ENCODE measurements at places on chromosomes 13 and 19.

DNA sequence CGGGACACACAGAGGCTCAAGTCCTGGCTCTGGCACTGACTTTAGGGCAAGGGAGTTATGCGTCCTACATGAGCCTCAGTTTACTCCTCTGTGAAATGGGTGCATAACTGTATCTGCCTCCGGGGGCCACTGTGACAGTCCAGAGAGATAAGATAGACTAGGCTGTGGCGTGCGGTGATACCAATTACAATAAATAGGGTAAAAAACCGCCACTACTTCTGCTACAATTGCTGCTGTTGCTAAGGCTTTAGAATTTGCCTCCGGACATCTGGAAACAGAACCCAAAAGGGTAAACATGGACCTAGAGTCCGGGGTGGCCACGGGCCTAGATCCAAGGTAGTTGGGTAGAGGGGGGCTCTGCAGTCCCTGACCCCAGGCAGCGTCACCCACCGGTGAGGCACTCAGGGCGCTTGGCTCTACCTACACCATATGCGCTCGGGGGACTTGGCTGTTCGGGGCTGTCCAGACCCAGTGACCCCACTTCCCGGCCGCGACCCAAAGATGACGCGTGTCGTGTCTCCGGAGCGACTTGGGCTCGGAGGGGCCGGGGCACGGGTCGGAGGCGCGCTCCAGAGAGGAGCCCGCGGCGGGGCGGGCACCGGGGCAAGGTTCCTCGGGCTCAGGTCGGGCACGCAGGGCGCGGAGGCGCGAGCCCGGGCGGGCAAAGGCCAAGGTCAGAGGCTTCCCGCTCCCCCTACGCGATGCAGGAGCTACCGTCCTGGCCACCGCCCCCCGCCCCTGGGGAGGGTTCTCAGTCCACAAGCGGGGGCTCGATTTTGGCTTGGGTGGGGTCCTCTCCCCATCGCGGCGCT lies 1.1 kb downstream of the INSR start:
- DNase-seq: no peak

- no peak for DNase-seq
Observed at GRCh38 chr13:30845297-30846214, 60.5 kb upstream of the MEDAG start.

GRCh38 chr13:111904701-111905608 lies 162.0 kb upstream of the SOX1 start:
- no peak for DNase-seq

DNA sequence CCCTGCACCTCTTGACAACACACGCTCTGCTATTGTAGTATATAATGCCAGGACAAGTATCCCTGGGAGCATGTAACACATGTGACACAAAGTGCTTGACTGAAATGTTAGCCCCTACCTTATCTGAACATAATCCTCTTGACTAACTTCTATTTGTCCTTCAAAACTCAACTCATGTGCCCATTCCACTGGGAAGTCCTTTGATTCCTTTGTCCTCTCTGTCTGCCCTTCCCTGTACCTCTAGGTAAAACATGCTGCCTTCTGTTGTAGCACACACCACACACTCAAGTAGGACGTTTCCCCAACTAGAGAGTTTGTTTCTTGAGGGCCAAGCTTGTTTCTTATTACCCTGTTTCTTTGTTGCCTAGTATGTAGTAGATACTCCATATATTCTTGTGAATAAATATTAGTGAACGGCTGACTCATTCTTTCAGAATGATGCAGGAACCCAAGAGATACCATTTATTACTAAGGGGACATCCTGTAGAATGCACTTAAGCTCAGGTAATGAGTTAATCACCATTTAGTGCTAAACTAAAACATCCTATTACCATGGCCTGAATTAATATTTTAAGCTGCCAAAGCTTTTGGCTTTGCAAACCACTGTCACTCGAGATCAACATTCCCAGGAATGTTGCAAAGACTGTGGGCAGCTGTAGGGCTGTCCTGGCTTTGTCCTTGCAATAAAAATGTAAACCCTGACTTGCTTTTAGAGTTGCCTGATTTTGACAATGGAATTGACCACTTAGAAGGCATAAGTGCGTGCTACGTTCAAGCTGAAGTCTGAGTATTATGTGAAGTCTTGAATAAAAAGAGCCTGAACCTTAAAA lies 313.4 kb downstream of the COG6 start:
- DNase-seq: no peak

DNA sequence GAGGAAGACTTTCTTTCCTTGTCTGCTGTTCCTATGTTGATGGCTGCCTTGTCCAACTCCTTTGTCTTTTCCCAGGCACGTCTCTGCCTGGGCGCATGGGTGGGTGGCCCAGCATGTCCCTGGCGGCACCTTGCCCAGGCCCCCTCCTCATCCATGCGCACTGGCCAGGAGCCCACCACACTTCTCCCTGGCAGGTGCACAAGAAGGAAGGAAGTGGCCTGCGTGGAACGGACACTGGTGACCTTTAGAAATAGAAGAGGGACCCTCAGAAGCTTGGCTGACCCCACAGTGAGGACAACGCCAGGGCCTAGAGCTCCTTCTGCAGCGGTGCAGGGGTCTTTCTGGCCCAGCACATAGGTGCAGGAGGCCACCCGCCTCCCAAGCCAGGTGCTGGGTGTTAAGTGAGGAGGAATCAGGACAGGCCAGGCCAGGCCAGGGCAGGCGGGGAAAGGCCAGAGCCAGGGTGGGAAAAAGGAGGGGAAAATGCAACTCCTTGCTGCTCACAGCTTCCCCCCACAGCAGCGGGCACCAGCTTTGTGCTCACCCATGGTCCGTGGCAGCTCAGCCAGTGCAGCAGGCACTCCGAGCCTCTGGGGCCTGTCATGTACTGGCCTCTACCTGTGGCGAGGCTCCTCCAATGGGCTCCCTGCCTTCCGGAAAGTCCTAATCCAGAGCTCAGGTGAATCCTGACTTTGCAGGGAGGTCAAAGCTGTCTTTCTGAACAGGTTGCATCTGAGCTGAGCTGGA lies 104.0 kb downstream of the SOX1 start:
- no peak for DNase-seq

DNA sequence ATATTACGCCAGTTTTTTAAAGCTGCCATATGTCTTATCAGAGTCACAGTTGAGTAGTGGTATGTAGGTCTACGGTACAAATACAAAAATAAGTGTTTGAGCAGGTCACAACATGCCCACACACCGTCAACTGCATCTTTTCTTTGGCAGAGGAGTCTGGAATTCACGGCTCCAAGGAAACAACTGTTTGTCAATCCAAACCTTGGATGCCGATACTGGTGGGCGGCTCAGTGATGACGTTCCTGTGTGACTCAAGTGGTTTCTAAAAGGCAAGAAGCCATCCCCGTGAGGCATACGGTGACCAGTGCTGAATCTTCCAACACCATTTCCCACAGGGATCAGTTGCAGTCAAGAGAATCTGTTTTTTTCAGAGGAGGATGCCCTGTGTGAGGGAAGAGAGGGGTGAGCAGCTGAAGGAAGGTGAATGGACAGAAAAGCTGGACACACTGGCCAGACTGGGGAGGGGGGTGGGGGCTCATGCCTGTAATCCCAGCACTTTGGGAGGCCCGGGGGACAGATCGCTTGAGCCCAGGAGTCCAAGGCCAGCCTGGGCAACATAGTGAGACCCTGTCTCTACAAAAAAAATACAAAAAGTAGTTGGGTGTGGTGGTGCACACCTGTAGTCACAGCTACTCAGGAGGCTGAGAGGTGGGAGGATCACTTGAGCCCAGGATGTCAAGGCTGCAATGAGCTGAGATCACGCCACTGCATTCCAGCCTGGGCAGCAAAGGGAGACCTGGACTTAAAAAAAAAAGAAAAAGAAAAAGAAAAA lies 22.8 kb upstream of the CEBPG start:
- no peak for DNase-seq

DNA sequence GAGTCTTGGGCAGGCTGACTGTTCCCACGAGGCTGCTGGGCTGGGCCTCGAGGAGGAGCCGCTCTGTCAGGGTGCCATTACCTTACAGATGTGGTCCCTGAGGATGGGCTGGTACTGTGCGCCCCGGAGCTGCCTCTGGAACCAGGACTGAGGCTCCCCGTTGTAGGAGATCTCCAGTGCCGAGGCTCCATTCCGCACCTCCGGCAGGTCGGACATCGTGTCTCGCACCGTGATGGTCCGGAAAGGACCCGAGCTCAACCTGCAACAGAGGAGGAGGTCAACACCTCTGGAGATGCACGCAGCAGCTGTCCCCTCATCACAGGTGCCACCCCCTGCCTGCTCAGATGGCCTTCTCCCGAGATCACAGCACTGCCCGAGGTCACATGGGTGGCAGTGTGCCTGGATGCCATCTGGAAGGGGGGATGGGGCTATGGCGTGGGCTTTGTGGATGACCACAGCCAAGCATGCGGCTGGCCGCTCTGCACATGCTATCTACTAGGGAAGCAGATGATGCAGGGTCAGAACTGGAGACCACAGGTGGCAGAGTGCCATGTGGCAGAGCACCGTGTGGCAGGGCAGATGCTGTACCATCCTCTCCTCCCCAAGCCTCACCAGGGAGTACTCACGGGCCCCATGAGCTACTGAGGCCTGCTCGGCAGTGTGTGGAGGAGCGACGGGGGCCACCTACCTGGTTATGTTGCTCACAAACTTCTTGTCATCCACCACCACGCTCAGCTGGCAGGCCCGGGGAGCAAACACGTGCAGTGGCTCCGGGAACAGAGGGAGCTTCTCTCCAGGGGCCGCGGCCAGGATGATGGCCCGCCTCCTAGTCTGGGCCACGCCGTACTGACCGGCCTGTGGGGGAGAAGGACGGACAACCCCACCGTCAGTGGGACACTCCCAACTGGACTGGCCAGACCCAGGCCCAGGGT lies 18.3 kb upstream of the EIF3G start:
- no peak for DNase-seq

DNA sequence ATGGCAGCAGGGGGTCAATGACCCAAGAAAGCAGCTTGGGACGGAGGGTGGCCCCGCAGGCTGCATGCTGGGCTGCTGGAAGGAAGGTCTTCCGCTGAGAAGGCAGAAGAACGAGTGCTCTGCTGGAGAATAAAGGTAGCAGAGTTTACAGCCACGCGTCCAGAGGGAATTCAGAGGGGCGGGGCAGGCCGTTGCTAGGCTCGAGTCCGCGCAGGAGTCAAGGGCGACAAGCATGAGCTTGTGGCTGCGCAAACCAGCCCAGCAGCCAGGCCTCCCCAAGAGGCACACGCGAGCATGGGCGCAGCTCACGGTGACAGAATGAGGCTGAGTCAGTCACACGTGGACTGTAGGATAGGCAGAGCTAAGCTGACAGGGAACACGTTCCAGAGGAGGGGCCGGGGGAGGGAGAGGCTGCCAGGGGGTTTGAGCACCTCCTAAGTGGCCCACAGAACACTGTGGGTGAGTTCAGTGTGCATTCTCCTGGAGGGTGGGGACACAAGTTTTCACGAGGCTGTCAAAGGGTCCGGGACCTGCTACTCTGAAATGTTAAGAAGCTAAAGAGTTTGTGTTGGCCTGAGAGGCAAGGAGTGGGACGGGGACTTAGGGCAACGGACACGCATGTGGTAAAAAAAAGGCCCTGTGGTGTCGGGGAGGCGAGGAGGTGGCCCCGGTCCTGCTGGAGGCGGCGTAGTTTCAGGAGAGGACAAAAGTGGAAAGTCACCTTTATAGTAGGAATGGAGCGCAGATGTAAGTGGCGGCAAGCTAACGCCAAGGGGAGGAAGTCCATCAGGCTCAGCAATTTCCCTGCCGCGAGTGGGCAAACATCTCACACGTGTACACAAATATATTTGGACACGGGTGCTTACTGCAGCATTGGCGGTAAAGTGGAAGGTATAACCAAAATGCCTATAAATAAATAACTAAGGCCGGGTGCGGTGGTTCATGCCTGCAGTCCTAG lies 17.7 kb downstream of the RFX2 start:
- peak; percentile 81 for DNase-seq

- DNase-seq: no peak
Observed at GRCh38 chr13:94878602-94879165, 166.3 kb upstream of the SOX21 start.

- peak; percentile 74 for DNase-seq
Observed at GRCh38 chr13:37869756-37870488, at the start of gene TRPC4. TRPC4 (minus strand) TSS chr13:37869772; CDS start chr13:37783333, 86,439 bp downstream.

DNA sequence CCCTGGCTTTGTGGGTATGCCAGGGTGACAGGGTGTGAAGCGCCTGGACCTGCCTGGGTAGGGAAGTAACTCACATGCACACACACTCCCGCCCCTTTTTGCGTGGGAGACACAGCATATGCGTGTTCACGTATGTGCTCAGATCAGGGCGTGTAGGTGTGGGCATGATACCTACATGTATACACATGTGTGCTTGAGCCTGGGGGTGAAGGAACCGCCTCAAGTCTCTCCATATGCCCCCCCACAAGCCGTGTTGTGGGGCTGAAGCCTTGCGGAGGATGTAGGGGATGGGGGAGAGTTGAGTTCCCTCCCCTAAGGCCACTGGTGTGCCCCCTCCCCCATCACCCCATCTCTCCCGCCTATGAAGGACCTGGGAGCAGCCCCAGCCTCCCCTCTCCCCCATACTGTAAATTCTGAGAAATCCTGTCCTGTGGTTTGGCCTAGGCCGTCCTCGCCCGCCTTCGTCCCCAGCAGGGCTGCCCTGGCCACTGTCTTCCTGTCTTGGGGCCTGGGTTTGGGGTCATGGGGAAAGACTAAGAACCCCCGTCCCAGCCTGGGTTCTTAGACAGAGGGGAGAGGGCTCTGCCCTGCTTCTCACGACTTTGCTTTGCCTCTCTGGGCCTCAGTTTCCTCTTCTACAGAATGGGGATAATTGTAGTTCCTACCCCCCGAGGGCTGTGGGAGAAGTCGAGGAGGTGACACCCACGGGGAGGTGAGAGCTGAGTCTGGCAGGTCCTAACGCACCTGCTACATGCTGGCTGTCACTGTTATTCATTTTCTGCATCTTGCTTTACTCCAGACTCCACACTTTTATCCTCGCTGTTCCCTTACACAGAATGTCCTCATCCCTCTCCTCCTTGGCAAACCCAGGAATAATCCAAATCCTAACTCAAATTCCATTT lies 14.3 kb downstream of the ACTL9 start:
- DNase-seq: no peak

- DNase-seq: no peak
Observed at GRCh38 chr19:50500753-50501151, 10.2 kb downstream of the JOSD2 start.

GRCh38 chr13:50326811-50327210 lies 311.6 kb downstream of the KCNRG start:
- DNase-seq: no peak

DNA sequence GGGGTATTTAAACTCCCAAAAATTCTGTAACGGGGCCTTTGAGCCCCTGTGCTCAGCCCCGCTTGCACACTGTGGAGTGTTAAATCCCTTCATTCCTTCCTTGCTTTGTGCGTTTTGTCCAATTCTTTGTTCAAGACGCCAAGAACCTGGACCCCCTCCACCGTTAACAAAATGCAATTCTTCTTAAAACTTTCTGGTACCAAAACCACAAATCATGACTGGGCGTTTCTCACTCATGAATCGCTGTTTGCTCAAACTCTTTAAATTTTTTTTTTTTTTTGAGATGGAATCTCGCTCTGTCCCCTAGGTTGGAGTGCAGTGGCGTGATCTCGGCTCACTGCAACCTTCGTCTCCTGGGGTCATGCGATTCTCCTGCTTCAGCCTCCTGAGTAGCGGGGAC lies 881 bp downstream of the ZNF20 start:
- DNase-seq: no peak

Data from renal pelvis (tissue), 12 donors.